ENCODE measurements at places on chromosomes 6 and 20.

GRCh38 chr6:13593720-13594119, 19.3 kb downstream of the SIRT5 start:
- no peak for DNase-seq

DNA sequence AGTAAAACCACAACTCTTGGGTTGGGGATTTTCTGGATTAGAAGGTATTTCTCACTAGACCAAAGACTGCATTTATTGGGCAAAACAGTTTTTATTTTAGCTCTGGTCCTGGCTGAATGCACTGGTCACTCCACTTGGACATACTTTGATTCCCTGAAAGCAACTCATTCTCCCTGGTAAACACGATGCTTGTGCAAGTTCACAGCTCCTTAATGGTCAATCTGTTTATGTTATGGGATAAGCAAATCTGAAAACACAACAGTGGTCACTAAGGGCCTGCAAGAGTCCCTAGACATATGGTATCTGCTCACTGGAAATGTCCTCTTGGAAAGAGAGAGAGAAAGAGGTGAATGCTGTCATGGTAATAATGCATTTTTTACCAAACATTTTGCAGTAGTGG, 559.8 kb downstream of the CDH26 start:
- no peak for DNase-seq

DNA sequence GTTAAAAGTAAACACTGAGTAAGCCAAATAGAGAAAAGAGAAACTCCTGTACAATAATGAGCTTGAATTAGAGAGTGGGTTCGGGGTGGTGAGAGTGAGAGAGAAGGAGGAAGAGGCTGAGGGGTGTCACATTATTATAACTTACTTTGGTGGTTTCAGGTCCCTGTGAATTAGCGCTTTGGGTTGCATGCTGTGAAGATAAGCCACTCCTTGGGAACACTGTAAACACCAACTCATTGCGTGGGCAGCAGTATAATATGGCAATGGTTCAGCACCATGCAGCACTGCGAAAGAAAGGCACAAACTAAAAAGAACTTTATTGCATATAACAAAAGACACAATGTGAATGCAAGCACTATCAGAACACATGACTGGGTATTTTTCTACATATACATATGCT, 26.9 kb downstream of the MAP3K7 start:
- no peak for DNase-seq

- DNase-seq: no peak
Measured at GRCh38 chr20:58956078-58956477, 25.0 kb upstream of the NELFCD start.

GRCh38 chr20:13904766-13905165, 85.6 kb downstream of the SEL1L2 start:
- no peak for DNase-seq

DNA sequence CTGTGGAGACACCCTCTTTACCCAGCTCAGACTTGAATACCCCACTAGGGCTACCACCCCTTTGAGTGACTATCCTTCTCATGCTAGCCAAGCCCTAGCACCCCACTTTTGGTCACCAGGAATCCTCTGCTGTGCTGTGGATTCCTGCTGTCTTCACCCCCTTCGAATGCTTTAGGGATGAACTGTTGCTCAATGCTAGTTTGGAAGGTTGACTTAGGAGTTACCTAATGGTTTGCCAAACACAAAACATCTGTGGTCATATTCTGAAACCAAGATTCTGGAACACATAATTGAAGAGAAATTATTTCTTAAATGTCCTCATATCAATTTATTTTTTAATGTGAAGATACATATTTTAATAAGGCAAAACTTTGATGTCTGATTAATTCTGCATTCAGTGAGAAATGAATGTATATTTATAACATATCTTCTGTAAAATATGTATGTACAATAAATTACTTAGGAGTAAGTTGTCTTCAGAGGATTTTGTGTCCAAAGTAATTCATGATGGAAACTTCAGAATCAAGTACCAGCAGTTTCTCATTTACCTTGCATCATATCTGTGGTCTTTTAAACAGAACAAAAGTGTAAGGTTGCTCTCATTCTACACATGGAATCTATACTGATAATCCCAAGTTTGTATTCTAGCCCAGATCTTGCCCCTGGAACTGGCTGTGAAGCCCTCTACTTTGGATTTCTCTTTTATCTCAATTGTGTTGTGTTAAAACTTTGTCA, 46.9 kb downstream of the TMEM200A start:
- DNase-seq: no peak

DNA sequence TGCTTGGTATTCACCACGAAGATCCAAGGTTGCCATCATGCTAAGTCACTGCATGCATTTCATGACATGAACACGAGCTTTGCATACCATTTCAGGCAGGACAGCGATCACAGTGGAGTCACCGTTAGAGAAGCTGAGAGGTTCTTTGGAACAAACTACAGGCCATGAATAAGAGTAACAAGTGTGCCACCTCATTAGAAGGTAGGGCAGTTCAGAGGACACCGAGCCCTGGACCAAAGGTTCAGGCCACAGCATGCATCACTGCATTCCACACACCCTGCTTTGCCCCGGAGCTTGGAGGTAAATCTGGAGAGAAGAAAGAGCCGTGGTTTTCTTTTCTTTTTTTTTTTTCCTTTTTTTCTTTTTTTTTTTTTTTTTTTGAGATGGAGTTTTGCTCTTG, 66.9 kb upstream of the CDH4 start:
- DNase-seq: no peak

DNA sequence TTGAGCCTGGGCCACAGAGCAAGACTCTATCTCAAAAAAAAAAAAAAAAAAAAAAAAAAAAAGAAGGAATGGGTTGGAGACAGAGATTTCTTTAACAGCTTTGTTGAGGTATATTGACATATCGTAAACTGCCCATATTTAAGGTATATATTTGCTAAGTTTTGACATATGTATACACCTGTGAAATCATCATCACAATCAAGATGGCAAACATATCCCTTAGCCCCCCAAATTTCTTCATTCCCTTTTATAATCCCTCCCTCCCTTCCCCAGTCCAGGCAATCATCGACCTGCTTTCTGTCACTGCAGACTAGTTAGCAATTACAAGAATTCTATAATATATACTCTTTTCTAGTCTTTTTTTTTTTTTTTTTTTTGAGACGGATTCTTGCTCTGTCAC, 29.0 kb downstream of the SERPINB1 start:
- DNase-seq: no peak

GRCh38 chr6:77857421-77857820, 204.6 kb downstream of the MEI4 start:
- no peak for DNase-seq

DNA sequence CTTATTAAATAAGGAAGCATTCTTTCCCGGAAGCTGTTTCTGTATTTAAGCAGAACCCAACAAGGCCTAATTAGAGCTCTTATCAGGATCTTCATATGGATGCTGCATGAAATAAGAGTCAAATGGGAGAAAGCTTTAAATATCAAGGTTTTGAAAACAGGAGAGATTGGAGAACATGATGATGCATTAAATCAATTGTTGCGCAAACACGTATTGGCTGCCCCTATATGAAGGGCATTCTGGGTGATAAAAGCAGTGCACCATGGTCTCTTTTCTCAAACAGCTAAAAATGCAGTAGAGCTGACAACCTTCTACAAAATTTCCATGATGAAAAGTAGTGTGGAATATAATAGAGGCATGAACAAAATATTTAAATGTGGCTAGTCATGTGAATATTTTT, 98.9 kb downstream of the TBXT start:
- no peak for DNase-seq

GRCh38 chr6:39653612-39654011, 71.6 kb downstream of the KIF6 start:
- DNase-seq: no peak

DNA sequence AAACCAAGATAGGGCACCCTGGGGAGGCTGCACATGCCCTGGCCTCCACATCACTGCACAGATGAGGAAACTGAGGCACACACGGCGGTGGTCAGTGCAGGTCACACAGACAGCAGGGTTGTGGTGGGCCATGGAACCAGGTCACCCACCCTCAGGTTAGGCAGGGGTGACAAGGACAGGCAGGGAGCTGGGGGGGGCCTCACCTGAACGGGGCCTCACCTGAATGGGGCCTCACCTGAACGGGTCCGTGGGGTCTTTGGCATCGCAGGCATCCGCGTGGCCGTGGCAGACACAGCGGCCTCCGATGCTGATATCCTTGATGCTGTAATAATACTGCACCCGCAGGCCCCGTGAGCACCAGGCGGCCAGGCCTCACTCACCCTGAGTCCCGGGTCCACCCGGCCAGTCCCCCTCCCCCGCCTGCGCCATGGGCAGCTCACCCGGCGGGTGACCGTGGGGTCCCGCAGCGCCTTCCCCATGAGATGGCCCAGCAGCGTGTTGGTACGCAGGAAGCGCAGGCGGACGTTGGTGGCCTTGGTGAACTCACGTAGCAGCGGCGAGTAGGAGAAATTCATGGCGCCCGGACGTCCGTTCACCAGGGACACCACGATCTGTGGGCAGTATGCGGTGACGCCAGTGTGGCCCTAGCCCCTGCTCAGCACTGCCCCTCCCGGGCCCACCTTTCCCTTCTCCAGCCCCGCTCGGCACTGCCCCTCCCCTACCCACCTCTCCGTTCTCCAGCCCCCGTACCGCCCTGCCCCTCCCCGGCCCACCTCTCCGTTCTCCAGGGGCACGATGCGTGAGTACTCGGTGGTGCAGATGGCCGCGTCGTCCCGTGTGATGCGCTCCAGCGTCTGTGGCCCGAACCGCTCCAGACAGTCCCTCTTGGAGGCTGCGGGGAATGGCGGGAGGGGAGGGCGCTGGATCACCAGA, 15.4 kb downstream of the LAMA5 start:
- no peak for DNase-seq

- DNase-seq: peak; percentile 6
Measured at GRCh38 chr6:106608080-106608668, 21.1 kb downstream of the RTN4IP1 start.

GRCh38 chr6:143160439-143161220, 99.9 kb downstream of the AIG1 start:
- no peak for DNase-seq

GRCh38 chr20:38166703-38167233, 1.7 kb upstream of the TGM2 start:
- no peak for DNase-seq

DNA sequence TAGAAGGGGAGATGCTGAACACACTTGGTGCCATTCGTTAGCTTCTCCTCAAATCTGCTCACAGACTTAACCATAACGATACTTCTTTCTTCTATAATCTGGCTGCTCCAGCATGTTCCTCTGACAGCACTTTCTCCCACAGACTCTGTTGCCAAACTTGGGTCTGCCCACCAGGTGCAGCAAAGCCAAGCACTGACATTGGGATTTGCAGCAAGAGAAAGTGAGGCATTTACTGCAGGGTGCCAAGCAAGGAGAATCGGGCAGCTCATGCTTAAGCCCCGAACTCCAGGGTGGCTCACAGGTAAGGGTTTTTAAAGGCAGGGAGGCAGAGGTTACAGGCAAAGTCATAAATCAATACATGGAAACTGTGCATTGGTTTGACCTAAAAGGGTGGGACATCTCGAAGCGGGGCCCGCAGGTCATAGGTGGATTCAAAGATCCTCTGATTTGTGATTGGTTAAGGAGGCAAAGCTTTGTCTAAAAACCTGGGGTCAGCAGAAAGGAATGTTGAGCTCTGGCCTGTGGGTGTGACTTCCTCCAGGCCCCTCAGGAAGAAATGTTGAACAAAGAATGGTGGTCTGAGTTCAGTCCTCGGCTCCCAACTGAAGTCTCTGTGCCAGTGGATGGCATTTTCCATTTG, 25.1 kb upstream of the PNPLA1 start:
- DNase-seq: no peak

GRCh38 chr6:32943864-32944649, 3.2 kb upstream of the HLA-DMB start:
- peak; percentile 48 for DNase-seq

DNA sequence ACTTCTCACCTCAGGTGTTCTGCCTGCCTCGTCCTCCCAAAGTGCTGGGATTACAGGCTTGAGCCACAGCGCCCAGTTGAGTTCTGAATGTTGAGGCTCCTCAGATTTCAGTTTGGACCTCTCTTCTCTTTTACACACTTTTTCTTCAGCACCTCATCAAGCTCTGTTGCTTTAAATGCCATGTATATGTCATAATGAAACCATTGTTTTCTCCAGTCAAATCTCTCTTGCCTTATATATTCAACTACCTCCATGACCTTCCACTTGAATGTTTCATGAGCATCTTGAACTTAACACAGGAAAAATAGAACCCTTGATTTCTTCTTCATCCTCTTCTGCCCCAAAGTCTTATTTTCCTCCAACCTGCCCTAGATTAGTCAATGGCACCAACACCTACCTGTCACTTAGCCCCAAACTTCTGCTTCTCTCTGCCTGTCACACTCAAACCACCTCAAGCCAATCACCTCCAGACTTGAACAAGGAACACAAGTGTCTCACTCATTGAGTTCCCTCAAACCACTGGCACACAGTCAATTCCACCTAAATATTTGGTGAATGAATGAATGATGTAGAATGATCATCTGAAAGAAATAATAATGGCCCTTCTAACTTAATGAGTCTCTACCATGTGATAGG, 161.0 kb upstream of the SGK1 start:
- no peak for DNase-seq

DNA sequence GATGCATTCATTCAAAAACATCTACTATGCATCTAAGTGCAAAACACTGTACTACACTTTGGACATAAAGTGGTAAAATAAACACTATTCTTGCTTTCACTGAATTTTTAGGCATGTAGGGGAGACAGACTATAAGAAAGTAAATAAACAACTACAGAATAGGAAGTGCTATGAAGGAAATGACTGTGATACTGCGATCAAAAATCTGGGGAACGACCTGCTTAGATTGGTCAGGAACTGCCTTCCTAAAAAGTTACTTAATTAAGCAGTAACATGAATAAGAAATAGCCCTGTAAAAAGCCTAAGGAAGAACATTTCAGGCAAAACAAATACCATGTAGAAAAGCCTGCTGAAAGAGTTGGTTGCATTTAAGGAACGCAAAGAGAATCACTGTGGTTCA, 50.6 kb downstream of the HACE1 start:
- DNase-seq: no peak

- no peak for DNase-seq
Measured at GRCh38 chr6:5215799-5216198, 45.0 kb downstream of the LYRM4 start.

DNA sequence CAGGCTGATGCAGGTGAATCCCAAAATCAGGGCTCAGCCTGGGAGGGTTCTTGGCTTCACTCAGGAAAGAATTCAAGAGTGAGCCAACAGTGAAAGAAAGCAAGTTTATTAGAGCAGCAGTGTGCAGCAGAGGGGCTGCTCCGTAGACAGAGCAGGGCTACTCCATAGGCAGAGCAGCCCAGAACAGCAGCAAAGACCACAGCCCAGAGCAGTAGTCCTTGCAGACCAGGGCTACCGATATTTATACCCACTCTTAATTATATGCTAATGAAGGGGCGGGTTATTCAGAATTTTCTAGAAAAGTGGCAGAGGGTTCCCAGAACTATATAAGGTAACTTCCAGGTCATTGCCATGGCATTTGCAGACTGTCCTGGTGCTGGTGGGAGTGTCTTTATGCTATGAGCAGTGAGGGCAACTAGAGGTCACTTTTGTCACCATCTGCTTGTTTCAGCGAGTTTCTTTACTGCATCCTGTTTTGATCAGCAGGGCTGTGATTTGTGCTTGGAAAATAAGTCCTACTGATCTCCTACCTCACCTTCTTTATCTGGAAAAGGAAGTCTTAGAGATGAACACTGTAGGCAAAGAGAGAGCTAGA, 39.8 kb upstream of the PTPN1 start:
- DNase-seq: no peak
